ENCODE measurements at places on chromosomes 2 and 18.

DNA sequence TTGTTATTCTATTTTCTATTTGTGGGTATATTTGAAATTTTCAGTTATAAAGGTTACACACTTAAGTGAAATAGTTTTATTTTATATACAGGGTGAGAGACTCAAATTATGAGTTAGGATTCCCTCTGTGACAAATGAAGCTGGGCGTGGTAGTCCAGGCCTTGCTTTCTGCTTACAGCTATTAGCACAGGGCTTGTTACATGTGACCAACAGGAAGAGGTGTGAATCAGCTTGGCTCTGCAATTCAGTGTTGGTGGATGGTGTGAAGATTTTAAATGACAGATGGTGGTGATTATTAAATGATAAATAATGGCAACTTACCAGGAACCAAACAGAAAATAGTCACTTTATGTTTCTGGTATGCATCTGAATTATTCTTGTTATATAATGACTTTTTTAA lies 64.4 kb upstream of the NOSTRIN start:
- H3K27me3 ChIP-seq, result no peaks in the 10 kb centered on the region
- H3K4me1 ChIP-seq, result peaks cover 9% of the 10 kb centered on the region
- H3K27ac ChIP-seq, result no peak overlapping the region
- DNase-seq, result no peak
- H3K4me3 ChIP-seq, result no peak overlapping the region
- H3K36me3 ChIP-seq, result no peaks in the 10 kb centered on the region

DNA sequence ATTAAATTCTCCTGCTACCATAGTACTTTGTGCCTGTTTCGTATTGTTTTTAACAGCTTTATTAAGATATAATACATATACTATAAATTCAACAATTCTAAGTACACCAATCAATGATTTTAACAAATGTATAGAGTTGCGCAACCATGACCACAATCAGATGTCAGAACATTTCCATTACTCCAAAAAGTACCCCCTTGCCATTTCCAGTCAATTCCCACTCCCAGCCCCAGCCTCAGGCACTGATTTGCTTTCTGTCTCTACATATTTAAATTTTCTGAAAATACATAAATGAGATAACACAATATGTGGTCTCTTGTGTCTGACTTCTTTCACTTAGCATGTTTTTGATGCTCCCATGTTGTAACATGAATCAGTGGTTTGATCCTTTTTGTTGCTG lies 193.9 kb downstream of the FIGN start:
- H3K4me3 ChIP-seq, result no peak overlapping the region
- no peak for DNase-seq
- no peak overlapping the region for H3K27ac ChIP-seq
- H3K36me3 ChIP-seq, result no peaks in the 10 kb centered on the region
- no peaks in the 10 kb centered on the region for H3K27me3 ChIP-seq

GRCh38 chr2:66495788-66496640 lies 61.1 kb downstream of the MEIS1 start:
- no peak overlapping the region for H3K27ac ChIP-seq
- no peaks in the 10 kb centered on the region for H3K4me1 ChIP-seq
- no peak for DNase-seq
- H3K4me3 ChIP-seq, result no peak overlapping the region
- no peaks in the 10 kb centered on the region for H3K27me3 ChIP-seq

DNA sequence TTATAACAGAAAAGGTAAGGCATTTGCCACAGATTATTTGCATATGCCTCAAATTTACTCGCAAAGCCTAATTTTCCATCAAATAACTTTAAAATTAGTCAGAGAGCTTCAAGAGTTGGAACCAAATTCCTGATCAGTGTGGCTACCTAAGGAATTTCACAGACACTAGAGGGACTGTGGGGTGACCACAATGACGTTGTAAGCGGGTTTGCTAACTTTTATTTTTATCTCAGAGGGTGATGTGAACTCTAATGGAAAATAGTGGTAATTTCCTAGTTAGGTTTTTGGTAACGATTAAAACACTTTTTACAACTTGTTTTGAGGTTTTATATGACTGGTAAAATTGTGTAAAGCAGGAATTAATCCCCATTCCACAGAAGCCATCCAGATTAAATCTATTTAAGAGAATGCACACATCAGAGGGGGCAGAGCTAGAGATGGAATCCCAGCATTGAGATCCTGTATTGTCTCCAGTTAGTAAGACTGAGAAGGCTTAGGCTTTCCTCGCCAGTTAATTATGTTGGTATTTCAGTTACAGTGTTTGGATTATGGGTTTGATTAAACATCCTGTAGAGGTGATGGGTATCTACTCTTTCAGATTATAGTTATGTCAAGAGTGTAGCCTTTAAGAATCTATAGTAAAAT lies 129.0 kb downstream of the GPD2 start:
- no peaks in the 10 kb centered on the region for H3K4me1 ChIP-seq
- DNase-seq, result no peak
- no peak overlapping the region for H3K4me3 ChIP-seq
- peaks cover 3% of the 10 kb centered on the region for H3K36me3 ChIP-seq
- no peaks in the 10 kb centered on the region for H3K27me3 ChIP-seq
- no peak overlapping the region for H3K27ac ChIP-seq

DNA sequence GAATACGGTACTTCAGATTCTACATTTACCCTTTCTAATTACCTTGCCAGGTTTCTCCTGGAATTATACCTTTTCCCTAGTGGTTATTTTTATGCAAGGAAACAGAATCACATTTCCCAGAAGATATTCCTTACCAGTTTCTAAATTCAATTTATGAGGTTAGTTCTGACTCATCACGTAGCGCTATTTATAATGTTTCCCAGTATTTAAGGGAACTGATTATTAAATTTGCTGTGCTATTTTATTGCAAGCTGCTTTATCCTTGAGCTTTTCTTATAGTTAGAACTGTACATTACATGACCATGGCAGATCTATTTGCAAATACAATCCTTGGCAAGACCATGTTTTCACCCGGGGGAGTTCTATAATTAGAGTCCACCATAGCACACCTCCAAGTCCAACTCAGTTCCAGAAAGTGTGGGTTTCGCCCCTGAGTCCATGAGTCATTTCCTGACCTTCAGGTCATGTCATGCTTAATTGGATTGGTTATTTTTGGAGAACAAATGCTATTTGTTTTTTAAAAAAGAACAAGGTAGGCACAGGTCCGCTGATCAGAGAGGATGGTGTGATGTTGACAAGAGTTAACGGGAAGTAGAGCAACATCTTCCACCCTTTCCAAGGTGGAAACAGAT lies 126.6 kb downstream of the ZNF532 start:
- no peak overlapping the region for H3K4me3 ChIP-seq
- peaks cover 13% of the 10 kb centered on the region for H3K4me1 ChIP-seq
- no peak overlapping the region for H3K27ac ChIP-seq
- no peak for DNase-seq
- no peaks in the 10 kb centered on the region for H3K36me3 ChIP-seq

DNA sequence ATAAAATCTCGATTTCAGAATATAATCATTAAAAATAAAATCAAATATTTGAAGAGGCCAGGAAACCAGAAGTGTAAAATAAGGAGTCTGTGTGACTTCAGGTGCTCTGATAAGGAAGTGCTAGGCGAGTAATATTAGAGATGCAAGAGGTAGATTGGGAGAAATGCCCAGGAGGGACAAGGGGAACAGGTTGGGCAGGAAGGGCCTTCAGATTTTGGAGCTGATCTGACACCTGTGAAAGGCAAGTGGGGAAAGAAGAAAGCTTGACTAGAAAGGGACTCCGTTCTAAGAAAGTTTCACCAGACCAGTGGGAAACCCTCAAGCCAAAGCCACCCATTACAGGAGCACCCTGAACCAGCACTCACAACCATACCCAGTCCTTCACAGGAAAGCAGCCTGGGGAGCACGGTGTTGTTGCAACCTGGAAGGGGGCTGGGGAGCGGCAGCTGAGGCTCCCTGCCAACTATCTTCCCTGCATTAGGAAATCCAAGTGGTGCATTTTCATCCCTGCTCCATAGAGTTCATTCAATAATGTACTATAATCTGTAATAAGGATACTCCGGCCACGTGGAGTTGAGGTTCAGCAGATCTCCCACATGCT lies 57.5 kb upstream of the GREB1L start:
- no peaks in the 10 kb centered on the region for H3K27me3 ChIP-seq
- no peaks in the 10 kb centered on the region for H3K36me3 ChIP-seq
- no peak for DNase-seq

GRCh38 chr2:216657980-216658379 lies 24.8 kb downstream of the IGFBP2 start:
- no peak for DNase-seq
- H3K4me1 ChIP-seq, result no peaks in the 10 kb centered on the region
- H3K27ac ChIP-seq, result no peak overlapping the region

- peak; percentile 79 for DNase-seq
- H3K27ac ChIP-seq, result peak overlapping the region; percentile 82
- H3K36me3 ChIP-seq, result peaks cover 28% of the 10 kb centered on the region
- peaks cover 65% of the 10 kb centered on the region for H3K4me1 ChIP-seq
- H3K4me3 ChIP-seq, result peak overlapping the region; percentile 53
These were observed 64.9 kb downstream of the DNMT3A start for GRCh38 chr2:25276569-25277465.

DNA sequence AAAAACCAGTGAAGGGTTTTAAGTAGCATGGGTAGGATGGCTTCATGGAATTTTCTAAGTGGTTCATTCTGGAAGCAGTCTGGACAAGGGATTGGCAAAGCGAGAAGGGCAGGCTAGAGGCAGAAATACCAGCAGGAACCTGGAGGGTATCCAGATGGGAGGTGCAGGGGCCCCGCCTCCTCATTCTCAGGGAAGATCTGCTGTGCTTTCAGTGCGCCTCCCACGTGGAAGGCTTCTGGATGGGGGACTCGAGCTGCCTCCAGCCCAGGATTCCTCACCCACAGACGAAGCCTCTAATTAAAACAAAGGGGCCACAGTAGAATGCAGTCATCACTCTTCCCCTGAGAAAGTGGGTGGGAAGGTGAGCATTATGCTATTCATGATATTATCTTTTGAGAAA lies 79.8 kb downstream of the VSNL1 start:
- H3K4me1 ChIP-seq, result no peaks in the 10 kb centered on the region
- H3K27me3 ChIP-seq, result no peaks in the 10 kb centered on the region
- no peak for DNase-seq
- H3K27ac ChIP-seq, result no peak overlapping the region

GRCh38 chr2:237236188-237236587 lies 150.5 kb downstream of the COPS8 start:
- DNase-seq, result no peak
- H3K36me3 ChIP-seq, result no peaks in the 10 kb centered on the region

- no peak overlapping the region for H3K4me3 ChIP-seq
- DNase-seq, result no peak
- H3K27me3 ChIP-seq, result no peaks in the 10 kb centered on the region
- no peaks in the 10 kb centered on the region for H3K36me3 ChIP-seq
- H3K27ac ChIP-seq, result no peak overlapping the region
- no peaks in the 10 kb centered on the region for H3K4me1 ChIP-seq
These were observed 80.3 kb downstream of the THNSL2 start for GRCh38 chr2:88250404-88250803.

DNA sequence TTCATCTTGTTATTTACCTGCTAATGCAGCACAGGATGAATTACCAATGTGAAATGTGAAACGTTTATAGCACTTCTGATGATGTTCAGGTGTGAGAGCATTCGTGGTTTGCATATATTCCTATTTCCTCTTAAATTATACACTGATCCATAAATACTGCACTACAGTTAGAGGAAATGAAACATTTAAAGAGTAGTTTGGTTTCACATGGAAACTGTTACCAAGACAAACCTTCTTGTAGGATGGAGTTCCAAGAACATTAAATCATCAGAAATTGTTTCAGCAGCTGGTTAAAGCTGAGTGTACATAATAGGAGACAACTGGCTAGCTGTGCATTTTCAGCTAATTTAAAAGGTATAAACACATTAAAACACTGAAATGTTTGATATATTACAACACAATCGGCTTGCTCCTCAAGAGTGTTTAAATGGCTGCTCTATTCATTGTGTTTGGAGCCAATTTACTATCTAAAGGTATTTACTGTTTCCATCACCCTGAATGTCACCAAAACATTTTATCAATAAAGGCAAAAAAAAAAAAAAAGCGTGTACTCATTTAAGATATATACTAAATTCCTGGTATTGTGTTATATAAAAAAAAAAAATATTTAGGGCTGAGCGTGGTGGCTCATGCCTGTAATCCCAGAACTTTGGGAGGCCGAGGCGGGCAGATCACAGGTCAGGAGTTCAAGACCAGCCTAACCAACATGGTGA lies 100.6 kb downstream of the DYM start:
- no peak for DNase-seq
- H3K36me3 ChIP-seq, result peaks cover 10% of the 10 kb centered on the region
- peaks cover 19% of the 10 kb centered on the region for H3K4me1 ChIP-seq
- H3K4me3 ChIP-seq, result no peak overlapping the region
- no peak overlapping the region for H3K27ac ChIP-seq

DNA sequence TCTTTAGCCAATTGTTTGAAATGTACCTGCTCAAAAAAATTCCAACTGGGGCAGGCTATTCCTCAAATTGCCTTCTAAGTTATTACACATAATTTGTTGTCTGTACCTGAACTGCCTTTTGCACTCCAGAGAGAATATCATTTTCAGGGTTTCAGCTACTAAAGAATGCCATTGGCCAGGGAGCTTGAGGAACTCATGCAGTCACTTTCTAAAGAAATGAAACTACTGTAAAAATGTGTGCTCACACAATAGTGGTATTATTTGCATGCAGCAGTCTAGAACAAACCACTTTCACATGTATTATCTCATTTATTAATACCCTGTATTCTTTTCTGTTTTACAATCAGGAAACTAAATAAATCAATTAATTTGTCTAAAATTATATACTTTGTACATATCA lies 152.2 kb downstream of the PID1 start:
- H3K4me3 ChIP-seq, result no peak overlapping the region
- no peak overlapping the region for H3K27ac ChIP-seq
- no peaks in the 10 kb centered on the region for H3K36me3 ChIP-seq
- H3K4me1 ChIP-seq, result no peaks in the 10 kb centered on the region

DNA sequence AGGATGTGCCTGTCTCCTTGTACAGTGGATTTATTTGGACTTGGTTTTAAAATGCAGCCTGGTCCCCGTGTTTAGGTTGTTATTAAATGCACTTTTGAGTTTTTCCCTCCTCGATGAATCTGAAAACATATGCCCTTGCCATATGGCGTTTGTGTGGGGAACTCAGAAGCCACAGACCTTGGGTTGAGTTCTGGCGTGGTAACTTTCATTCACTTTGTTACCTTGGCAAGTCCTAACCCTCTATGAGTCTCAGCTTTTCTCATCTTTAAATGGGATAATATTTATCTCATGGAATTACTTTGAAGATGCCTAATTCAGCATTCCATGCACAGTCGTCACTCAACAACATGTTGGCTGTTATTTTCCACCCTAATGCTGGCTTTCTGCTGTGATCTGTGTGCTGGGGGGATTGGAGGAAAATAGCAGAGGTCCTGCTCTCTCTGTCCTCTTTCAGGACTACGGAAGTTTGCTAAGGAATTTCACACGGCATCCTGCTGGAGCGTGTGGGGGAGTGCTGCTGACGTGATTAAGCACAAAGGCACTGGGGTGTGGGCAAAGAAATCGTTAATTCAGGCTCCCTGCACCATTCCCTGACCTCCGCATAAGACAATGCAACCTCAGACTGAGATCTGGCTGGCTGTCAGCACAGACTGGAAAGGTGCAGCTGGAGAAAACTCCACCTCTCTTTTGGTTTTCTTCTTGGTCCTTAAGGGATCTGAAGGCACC lies 61.7 kb downstream of the LDLRAD4 start:
- peaks cover 85% of the 10 kb centered on the region for H3K4me1 ChIP-seq
- H3K36me3 ChIP-seq, result peaks cover 17% of the 10 kb centered on the region
- no peak for DNase-seq
- no peaks in the 10 kb centered on the region for H3K27me3 ChIP-seq
- H3K4me3 ChIP-seq, result no peak overlapping the region

GRCh38 chr2:3039188-3040065 lies 338.2 kb downstream of the EIPR1 start:
- H3K4me3 ChIP-seq, result no peak overlapping the region
- no peaks in the 10 kb centered on the region for H3K36me3 ChIP-seq
